ENCODE measurements at places on chromosomes 5 and 9. TPM values are rescaled to one million over a fixed set of nuclear protein-coding genes. Genes with fewer than 3 reads are reported as not detected.

DNA sequence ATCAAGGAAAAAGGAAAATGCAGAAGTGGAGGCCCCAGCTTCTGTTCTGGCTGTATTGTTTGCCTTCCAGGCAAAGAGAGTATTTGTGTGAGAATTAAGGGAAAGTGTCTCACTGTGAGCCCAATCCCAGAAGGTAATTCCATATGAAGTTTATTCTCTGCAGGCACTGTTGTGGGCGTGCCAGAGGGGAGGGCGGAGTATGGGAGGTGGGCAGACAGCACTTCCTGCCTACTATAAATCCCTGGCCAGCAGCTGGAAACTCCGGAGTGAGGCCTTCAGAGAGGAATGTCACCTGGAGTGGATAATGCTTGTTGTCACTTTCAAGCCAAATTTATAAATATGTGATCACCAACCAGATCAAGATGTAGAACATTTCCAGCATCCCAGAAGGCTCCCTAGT, 209.5 kb downstream of the ARHGAP26 start:
- H3K4me3 ChIP-seq: no peak overlapping the region
- H3K27me3 ChIP-seq: no peaks in the 10 kb centered on the region
- no peak overlapping the region for H3K27ac ChIP-seq
- H3K4me1 ChIP-seq: peaks cover 11% of the 10 kb centered on the region

DNA sequence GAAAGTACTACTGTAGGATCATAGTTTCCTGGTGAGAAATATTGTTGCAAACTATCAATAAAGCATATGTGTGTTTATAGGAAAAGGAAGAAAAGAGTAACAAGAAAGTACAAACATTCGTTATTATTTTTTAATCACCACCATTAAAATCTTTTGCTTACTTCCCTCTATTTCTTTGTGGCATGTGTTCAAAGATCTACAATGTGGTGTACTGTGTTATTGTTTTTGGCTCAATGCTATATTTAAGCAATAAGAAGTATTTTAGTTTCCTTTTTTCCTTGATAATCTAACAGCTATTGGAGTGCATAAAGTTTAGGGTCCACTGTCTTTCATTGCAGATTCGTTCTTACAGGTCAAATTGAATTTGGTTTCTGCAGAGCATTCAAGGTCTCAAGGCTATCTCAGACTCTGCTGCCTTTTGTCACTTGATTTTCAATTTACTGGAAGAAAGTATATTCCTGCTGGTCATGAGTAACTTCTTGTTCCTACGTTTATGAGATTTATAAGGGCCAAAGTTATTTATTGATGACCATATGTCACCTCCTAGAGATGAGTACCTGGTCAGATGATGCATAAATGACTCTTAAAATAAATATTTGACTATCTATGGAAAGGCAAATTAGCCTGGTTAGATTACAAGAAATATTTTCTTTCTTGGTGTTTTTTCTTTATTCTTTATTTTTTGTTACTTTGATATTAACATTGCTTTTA, 323.0 kb downstream of the TMEM167A start:
- H3K4me3 ChIP-seq: no peak overlapping the region
- H3K36me3 ChIP-seq: no peaks in the 10 kb centered on the region
- H3K27ac ChIP-seq: no peak overlapping the region
- no peaks in the 10 kb centered on the region for H3K27me3 ChIP-seq

- no peak overlapping the region for H3K27ac ChIP-seq
- no peak overlapping the region for H3K4me3 ChIP-seq
- H3K4me1 ChIP-seq: peaks cover 37% of the 10 kb centered on the region
- H3K27me3 ChIP-seq: no peaks in the 10 kb centered on the region
- H3K36me3 ChIP-seq: no peaks in the 10 kb centered on the region
- no peak for DNase-seq
Measured at GRCh38 chr9:134174526-134175290, 10.3 kb upstream of the RNU6ATAC start.

GRCh38 chr9:130451004-130451390, 6.2 kb downstream of the ASS1 start:
- no peaks in the 10 kb centered on the region for H3K36me3 ChIP-seq
- H3K27ac ChIP-seq: peak overlapping the region; percentile 80
- DNase-seq: no peak
- H3K4me1 ChIP-seq: peaks cover 56% of the 10 kb centered on the region
- no peak overlapping the region for H3K4me3 ChIP-seq

GRCh38 chr5:174552428-174552827, 172.0 kb upstream of the MSX2 start:
- peaks cover 3% of the 10 kb centered on the region for H3K4me1 ChIP-seq
- no peak overlapping the region for H3K27ac ChIP-seq
- no peak for DNase-seq
- no peaks in the 10 kb centered on the region for H3K36me3 ChIP-seq
- no peak overlapping the region for H3K4me3 ChIP-seq

GRCh38 chr5:178323961-178324360, 91.4 kb upstream of the PHYKPL start:
- DNase-seq: no peak
- H3K4me3 ChIP-seq: no peak overlapping the region
- H3K36me3 ChIP-seq: no peaks in the 10 kb centered on the region
- H3K27me3 ChIP-seq: no peaks in the 10 kb centered on the region
- no peaks in the 10 kb centered on the region for H3K4me1 ChIP-seq

DNA sequence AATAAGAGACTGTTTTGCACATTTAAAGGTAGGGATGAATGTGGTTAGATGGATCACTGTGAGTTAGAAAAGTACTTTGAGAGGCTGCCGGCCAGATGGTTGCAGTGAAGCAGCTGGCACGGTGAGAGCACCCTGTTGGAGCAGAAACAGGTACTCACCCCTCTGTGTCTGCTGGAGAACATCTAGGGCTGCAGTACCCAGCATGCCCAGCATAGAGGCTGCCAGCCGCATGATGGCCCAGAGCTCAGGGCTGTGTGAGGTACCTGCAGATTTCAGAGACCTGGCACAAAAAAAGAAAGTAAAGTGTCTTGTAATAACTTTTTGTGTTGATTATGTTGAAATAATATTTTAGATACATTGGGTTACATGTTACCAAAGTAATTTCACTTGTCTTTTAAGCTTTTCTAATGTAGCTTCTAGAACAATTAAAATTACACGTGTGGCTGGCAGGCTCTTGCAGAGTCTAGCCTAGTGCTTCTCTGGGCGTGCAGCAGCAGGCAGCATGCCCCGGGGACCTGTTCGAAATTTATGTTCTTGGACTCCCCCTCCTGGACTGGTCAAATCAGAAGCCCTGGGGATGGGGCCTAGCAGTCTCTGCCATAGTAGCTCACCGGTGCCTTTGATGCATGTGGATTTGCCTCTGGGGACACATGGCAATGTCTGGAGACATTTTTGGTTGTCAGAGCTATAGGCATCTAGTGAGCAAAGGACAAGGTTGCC, 11.1 kb downstream of the WDR5 start:
- no peak overlapping the region for H3K27ac ChIP-seq
- DNase-seq: no peak
- H3K36me3 ChIP-seq: no peaks in the 10 kb centered on the region
- H3K4me1 ChIP-seq: no peaks in the 10 kb centered on the region

- H3K4me1 ChIP-seq: no peaks in the 10 kb centered on the region
- DNase-seq: no peak
- no peak overlapping the region for H3K27ac ChIP-seq
- no peaks in the 10 kb centered on the region for H3K36me3 ChIP-seq
- no peak overlapping the region for H3K4me3 ChIP-seq
- H3K27me3 ChIP-seq: no peaks in the 10 kb centered on the region
Measured at GRCh38 chr5:111997711-111998110, 240.7 kb upstream of the NREP start.

- H3K4me1 ChIP-seq: no peaks in the 10 kb centered on the region
- H3K27me3 ChIP-seq: no peaks in the 10 kb centered on the region
- no peak overlapping the region for H3K4me3 ChIP-seq
- DNase-seq: no peak
- no peak overlapping the region for H3K27ac ChIP-seq
Measured at GRCh38 chr9:8533681-8534080, 734.1 kb upstream of the DMAC1 start.

GRCh38 chr5:61176631-61177030, 14.4 kb upstream of the SMIM15 start:
- no peak overlapping the region for H3K27ac ChIP-seq
- no peaks in the 10 kb centered on the region for H3K4me1 ChIP-seq
- no peak overlapping the region for H3K4me3 ChIP-seq
- no peaks in the 10 kb centered on the region for H3K27me3 ChIP-seq
- no peak for DNase-seq
- H3K36me3 ChIP-seq: no peaks in the 10 kb centered on the region

The LURAP1L gene
- 0.74 TPM for total RNA-seq

The F2RL2 gene
- not detected for total RNA-seq
